ENCODE measurements at places on chromosomes 3 and 15.

DNA sequence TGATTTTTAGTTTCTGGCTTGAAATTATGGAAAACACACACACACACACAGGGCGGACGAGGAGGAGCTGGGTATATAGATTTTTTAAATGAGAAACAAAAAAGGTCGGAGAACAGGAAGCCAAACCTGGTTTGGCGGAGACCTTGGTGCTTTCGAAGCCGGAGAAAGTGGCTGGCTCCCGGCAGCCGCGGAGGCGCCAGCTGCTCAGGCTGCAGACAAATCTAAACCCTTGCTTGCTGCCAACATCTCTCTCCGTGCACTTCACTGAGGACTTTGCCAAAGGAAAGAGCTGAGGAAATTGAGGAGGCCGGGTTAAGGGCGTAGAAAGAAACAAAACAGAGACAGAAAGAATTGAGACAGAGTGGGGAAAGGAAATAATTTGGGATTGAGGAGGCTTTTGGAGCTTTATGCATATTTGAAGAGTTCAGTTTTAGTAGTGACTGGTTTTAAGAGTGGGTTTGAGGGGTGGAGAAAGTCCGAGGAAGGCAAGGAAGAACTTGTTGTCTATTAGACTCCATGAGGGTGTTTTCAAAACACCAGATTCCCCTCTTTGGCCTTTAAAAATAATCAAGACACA is 2.2 kb downstream of the ZIC1 start:
- no peak for DNase-seq

DNA sequence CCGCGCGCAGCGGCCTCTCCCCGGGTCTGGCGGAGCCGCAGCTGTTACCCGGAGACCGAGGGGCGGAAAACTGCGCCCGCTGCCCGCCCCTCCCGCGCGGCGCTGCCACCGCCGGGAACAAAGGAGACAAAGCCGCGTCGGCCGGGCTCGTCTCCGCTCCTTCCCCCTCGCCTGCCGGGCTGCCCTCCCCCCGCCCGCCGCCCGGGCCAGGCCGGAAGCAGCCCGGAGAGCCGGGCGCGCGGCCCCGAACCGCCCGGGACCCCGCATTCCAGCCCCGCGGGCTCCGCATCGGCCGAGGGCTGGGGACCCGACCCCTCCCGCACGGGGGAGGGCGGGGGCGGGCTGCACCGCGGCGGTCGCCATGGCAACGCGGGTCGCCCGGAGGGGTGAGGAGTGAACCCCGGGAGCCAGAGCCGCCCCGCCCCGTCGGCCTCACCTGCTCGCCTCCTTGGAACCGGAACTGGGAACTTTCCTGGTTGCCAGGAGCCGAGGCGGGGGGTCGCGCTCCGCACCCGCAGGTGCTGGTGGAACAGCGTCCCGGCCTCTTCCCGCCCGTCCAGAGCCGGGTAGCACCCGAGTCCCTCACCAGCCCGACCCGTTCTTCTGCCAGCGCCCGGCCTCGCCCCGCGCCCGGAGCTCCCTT is 448 bp downstream of the PLXNB1 start:
- DNase-seq: peak; percentile 83

DNA sequence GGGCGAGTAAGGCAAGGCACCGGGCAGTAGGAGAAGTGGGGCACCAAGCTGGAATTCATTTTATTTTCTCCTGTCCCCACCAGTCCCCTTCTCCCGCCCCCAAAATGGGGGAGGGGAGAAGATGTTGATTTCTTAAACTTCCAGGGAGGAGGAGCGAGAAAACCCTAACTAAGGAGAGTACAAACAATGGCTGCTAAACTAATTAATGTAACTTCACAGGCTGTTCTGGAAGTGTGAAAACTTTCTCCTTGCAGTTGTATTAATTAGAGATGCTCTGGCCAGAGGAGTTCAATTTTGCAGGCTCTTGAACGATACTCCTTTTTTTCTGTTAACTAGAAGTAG is 11.5 kb downstream of the ZIC4 start:
- no peak for DNase-seq

- DNase-seq: no peak
These were observed 154.6 kb downstream of the POLR2M start for GRCh38 chr15:57861034-57861638.

GRCh38 chr15:87711026-87711425 is 545.5 kb downstream of the NTRK3 start:
- no peak for DNase-seq

DNA sequence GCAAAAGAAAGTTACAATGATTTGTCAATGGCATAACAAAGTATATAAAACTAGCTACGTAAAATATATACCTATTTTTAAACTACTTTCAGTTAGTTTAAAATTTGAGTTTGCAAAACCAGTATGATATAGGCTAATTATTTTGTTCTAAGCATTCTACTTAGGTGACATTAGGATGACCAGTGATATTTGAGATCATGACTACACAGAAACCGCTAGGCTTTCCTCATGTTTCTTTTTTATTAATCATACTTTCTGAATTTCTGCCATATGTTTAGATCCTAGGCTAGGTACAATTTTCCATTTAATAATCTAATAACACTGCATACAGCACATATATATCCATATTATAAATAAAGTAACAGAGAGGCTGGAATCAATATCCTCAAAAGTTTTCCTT is 52.4 kb upstream of the XRN1 start:
- DNase-seq: no peak

DNA sequence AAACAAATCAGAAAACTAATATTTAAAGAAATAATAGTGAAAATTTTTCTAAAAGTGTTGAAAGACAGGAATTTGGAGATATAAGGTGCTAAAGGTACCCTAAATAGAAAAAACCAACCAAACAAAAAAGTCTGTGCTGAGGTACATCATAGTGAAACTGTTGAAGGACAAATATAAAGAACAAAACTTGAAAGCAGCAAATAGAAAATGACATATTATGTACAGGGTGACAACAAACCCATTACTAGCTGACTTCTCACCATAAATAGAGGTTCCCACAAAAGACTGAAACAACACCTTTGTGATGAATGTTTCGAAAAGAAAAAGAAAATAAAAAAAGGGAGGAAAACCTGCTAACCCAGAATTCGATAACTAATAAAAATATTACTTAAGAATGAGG is 502.5 kb upstream of the NECTIN3 start:
- DNase-seq: no peak

DNA sequence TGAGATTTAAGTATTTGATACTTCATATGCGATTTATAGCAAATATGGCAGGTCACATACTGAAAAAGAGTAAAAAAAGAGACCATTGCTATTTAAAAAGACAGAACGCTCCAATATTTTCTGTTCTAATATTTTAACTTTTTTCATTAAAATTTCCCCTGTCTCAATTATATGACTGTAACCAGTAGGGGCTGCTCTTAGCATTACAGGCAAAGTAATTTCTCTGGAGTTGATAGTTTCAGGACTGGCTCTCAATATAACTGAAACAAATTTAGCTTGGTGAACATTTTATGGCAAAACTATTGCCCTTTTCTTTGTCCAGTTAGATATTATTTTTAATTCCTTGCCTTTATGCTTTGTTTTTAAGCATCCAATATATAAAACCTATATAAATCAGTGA is 286.3 kb upstream of the ROBO2 start:
- DNase-seq: no peak

DNA sequence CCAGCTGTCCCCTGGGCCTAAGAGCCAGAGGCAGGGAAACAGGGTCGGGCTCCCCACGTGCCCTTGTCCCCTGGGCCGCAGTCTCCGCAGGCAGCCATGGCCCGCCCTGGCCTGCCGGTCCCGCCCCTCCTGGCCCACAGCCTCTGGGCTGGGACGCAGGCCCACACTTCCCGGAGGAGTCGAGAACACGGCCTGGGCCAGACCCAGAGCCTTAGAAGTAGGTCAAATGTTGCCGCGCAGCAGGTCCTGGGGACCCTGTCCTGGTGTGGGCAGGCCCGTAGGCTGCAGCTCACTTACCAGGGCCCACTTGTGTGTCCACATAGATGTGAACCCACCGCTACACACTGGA is 4.3 kb upstream of the MYL3 start:
- DNase-seq: peak; percentile 92

DNA sequence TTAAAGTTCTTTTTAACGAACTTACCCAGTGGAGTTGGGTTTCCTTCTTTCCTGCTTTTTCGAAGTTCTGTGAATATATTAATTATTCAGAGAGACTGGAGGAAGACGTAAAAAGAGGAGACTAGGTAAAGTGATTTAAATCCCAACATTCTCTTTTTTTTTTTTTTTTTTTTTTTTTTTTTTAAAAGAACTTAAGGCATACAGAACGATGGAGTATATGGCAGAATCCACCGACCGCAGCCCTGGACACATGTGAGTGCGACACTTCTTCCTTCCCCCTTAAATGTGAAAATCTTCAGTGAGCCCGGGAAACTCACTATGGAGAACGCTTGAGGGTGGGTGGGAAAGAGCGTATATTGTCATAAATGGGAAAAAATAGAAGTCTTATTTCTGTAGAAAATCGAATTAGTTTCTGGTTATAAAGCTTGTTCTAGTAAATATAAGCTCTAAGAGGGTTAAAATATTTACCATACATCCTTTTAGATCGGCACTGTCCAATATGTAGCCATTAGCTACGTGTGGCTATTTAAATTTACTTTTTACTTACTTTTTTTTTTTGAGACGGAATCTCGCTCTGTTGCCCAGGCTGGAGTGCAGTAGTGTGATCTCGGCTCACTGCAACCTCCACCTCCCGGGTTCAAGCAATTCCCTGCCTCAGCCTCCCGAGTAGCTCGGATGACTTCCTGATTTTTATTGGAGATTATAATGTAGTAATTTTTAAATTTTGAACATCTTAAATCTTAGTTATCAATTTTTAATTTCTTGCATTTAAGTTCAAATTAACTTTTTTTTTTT is 892 bp downstream of the NMD3 start:
- DNase-seq: peak; percentile 75

GRCh38 chr3:177281292-177282118 is 84.2 kb upstream of the TBL1XR1 start:
- no peak for DNase-seq

GRCh38 chr3:42632146-42632545 is 21.4 kb upstream of the ZBTB47 start:
- no peak for DNase-seq

DNA sequence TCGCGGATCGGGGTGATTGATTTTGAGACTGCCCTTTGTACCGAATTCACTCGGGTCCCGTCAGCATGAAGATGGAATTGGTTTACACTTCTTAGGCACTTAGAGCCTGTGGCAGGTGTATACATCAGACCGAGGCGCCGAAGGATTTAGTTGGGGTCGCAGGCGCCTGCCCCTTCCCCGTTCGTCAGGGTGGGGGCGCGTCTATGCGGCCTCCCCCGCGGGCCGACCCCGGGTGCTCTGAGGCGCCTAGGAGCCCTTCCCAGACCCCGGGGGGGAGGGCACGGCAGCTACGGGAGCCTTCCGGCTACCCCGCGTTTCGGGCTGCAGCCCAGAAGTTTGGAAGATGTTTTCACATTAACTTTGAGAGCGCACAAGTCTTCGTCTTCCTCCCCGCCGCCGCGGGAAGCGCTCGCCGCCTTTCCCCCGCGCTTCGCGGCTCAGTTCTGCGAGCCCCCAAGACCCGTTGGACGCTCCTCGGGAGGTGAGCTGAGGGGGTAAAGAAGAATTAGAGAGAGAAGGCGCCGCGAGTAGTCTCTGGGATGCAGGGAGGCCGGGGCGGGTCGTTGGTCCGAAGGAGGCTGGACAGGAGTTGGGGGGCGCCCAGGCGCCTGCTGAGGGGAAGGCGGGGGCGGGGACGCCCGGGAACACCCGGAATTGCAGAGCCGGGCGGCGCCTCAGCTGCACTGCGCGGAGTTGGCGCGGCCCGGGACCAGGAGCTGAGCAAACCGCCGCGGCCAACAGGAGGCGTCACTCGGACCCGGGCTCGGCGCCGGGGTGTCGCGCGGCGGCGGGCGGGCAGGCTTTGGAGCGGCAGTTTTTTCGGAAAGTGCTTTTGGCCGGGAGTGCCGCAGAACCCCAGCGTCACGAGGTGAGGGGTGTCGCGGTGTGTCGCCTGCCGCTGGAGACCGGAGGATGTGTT is 780 bp downstream of the TIPARP start:
- peak; percentile 89 for DNase-seq

GRCh38 chr15:59691194-59691805 is 2.2 kb upstream of the BNIP2 start:
- no peak for DNase-seq

DNA sequence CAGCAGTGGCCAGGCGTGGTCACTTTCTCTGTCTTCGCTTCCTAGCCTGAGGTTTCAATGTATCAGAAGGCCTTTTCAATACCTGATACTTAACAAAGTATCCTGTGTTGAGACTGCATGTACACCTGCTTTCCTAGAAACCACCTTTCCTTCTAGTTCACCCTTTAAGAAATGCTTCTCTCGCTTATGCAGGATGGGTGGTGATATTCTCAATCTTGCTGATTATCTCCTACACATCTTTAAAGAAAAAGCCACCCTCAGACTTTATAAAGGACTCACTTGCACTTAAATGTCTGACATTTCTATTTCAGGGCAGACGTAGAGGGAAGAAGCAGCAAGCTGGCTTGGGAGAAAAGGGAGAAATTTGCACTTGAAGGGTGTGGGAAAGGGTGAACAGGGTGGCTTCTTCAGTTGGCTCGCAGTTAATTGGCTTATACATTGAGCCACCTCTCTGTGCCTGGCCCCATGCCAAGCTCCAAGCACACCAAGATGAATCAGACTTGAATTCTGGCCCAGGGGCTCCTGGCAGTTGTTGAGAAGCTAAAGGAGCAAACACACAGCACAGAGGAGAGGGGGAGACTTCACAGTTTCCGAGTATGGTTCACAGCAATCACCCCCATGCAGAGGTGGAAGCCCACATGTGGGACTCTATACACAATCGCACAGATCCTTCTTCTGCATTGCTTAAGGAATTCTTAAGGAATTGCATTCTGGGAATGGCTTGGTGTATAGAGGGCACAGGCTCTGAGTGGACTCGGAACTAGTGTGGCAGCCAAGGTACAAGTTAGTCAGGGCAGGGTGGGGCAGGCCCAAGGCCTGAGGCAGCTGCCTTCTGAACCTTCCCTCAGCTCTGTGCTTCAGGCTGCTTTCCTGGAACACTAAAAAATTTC is 1.3 kb downstream of the ARL6IP5 start:
- DNase-seq: peak; percentile 90

GRCh38 chr3:81790117-81790516 is 28.7 kb upstream of the GBE1 start:
- DNase-seq: no peak

DNA sequence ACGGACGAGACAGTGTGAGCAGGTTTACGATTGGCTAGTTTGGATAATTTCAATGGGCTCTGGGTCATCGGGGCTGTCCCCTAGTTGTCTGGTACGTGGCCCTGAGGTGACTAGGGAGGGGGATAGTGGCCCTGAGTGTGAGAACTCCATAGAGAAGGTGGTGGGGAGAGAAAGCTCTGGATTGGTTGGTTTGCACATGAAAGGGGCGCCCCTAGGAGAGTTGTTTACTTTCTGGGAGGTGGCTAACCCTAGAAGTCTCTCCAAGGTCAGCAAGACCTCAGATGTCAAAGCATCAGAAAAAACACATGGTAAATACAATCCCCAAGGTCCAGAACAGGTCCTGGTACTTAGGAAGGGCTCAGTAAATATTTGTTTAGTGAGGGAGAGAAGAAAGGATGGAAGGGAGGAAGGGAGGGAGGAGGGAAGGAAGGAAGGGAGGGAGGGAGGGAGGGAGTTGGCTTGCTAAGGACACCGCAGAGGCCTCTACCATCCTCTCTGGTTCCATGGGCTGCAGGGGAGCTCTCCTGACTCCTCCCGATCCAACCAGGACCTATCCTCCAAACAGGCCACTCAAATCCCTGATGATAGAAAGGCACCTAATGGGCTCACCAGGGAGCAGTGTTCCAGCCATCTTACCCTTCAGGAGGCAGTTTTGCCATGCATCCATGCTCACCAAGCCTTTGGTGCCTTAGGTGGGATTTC is 3.0 kb upstream of the TRH start:
- no peak for DNase-seq

- no peak for DNase-seq
These were observed 77.2 kb downstream of the LDHAL6B start for GRCh38 chr15:59283717-59284391.

GRCh38 chr15:68933001-68933400 is 2.7 kb downstream of the SPESP1 start:
- no peak for DNase-seq
